ENCODE measurements at places on chromosomes 6 and 20. TPM values are rescaled to one million over a fixed set of nuclear protein-coding genes. Genes with fewer than 3 reads are reported as not detected.

OPN5 gene
- total RNA-seq, result not detected

SPINT4 gene
- not detected for total RNA-seq

SLC4A11 gene
- total RNA-seq, result 0.58 TPM

FNDC1 gene
- total RNA-seq, result not detected

DNA sequence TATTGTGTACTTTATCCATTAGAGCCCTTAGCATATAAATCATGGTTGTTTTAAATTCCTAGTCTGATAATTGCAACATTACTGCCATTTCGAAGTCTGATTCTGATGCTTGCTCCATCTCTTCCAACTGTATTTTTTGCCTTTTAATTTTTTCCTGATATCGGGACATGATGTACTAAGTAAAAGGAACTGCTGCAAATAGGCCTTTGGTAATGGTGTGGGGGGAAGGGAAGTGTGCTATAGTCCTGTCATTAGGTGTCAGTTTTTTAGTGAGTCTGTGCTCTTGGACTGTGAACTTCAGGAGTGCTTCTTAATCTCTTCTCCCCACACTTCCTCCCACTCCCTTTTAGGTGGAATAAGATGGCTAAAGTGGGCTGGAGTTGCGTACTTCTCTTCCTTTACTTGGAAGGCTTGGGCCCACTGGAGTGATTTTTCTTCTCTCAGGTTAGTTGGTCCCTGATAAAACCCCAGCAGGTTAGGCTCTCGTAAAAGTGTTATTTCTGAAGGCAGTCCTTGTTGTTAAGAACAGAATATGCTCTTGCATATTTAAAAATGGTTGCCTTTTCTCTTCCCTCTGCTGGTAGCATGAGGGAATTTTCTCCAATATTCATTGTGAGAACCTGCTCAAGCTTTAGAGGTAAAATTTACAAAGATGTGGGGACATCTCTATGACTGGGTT lies 18.1 kb downstream of the STXBP5 start:
- no peak for DNase-seq

Data from activated B cell treated with CpG ODN at 0.5 μM for 24 hours (primary cell).